Central memory CD8-positive, alpha-beta T cell (primary cell): ENCODE measurements at places on chromosomes 12 and 14.

- DNase-seq, result no peak
Observed at GRCh38 chr14:74476607-74477006, 16.5 kb downstream of the NPC2 start.

DNA sequence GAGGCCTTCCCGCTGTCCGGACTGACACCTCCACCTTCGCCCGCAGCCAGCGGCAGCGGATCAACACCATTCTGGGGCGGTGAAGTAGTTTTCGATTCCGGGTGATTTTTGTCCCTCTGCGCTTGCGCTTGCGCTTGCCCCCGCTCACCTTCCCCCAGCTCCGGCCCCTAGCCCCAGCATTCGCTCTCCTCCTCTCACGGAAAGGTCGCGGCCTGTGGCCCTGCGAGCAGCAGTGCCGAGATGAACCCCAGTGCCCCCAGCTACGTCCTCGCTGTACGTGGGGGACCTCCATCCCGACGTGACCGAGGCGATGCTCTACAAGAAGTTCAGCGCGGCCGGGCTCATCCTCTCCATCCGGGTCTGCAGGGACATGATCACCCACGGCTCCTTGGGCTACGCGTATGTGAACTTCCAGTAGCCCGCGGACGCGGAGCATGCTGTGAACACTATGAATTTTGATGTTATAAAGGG, 22.7 kb upstream of the SRGAP1 start:
- no peak for DNase-seq

DNA sequence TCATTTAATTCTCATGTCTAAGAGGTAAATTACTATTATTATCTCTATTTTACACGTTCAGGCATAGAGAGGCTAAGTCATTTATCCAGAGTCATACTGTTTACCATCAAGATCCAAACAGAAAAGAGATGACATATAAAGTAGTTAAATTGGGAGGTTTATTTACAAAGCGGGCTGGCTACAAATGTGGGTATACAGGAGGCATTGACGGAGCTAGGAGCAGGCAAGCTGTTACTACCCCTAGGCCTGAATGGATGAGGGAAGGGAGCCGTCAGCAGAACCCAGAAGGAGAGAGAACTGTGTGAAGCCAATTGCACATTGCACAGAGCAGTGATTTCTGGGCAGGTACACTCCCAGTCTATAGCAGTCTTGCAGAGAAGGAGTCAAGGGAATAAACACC, 39.8 kb downstream of the DACT1 start:
- no peak for DNase-seq

- no peak for DNase-seq
Observed at GRCh38 chr14:65335411-65335947, 77.1 kb upstream of the FUT8 start.

DNA sequence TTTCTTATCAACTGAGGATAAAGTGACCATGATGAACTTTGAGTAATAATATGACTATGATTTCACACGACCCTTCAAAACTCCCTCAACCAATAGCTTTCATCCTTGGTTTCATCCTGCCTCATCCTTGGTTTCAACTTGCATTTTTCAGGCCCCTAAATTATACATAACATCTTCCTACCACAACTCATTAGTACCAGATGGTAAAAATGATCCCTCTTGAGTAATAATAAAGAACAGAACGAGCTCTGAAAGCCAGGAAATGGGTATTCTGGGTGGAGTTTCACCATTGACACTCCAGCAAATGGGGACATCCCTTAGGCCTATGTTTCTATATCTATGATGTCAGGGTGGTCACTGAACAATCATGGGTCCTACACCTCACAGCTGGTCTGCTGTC, 72.1 kb upstream of the LMNTD1 start:
- no peak for DNase-seq

DNA sequence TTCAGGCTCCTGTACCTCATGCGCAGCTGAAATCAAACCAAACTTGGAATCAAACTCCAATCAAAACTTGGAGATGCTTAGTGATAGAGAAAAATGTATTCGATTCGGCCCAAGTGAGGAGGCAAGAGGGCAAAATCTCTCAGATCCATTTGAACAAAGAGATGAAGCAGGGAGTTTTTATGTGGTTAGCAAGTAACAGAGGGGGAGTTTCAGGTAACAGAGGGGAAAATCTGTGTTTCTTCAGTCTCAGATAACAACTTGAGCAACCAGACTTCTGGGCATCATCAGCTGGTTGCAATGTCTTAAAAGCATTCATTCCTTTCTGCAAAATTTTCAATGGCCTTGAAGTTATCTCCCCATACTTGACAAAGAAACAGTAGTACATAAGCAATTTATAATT, 245.1 kb upstream of the AVPR1A start:
- DNase-seq, result no peak

GRCh38 chr12:120225200-120225558, 24.3 kb upstream of the RPLP0 start:
- no peak for DNase-seq

GRCh38 chr14:24058260-24058950, 6.6 kb downstream of the CARMIL3 start:
- DNase-seq, result peak; percentile 51

GRCh38 chr14:102095871-102096568, 9.2 kb upstream of the HSP90AA1 start:
- DNase-seq, result no peak

DNA sequence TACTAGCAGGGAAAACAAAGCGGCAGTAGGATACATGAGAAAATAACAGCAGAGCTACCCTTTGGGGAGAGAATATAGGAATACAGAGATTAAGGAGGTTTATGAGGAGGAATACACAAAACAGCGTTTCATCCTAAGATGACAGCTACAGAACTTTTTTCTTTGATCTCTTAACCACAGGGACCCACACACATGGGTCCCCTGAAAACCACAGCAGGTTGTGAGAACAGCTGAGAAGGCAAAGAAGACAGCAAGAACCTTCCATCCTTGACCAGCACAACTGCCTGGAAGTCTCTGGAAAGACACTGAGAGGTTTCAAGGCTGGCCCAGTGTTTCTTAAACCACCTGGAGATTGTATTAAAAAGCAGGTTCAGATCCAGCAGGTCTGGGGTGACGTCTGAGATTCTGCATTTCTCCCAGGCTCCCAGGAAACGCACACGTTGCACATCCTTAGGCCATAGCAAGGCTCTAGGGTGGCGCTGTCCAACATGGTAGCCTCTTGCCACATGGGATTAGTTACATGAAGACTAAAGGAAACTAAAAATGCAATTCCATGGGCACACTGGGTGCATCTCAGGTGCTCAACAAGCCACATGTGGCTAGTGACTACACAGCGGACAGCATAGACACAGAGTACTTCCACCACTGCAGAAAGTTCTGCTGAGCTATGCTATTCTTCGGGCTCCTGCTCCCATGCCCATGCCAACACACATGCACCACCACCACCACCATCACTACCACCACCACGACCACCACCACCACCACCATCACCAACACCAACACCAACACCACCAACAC, 92.3 kb downstream of the FOXN3 start:
- DNase-seq, result no peak

DNA sequence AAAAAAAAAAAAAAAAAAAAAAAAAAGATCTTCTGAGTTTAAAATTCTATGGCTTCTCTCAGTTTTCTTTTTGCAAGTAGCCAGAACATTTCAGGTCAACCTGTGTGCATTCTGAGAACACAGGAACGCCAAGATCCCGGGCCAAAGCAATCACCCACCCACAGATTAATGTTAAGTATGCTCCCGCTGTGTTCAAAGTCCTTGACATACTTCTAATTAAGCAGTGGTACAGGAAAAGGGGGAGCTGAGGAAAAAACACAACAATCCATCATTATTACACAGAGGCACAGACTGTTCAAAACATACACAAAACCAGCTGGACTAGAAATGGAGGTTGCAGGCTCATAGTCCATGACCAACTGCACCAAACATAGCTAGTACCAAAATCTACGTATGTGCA, 2.8 kb downstream of the FBXO21 start:
- DNase-seq, result no peak

- DNase-seq, result no peak
Observed at GRCh38 chr12:87928031-87928430, 101.2 kb downstream of the C12orf50 start.

DNA sequence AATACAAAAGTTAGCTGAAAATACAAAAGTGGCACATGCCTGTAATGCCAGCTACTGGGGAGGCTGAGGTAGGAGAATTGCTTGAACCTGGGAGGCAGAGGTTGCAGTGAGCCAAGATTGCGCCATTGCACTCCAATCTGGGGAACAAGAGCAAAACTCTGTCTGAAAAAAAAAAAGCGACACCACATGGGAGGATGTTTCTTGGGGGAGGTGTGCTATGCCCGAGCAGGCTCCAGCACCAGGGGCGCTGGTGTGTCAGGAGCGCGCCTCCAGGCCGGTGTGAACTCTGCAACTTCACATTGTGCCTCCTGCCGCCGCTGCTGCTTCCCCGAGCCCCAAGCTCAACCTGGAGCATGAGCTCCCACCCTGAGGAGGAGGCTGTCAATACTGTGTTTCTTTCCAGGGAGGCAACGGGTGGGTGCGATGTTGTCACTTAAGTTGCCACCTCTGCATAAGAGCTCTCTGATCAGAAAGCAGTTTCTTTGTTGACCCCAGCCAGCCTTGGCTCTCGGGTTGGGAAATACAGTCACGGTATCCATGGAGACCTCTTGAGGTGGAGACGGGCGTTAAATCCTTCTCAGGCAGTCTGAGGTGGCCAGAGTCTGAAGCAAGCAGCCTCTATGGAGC, 18.9 kb downstream of the DEGS2 start:
- no peak for DNase-seq

DNA sequence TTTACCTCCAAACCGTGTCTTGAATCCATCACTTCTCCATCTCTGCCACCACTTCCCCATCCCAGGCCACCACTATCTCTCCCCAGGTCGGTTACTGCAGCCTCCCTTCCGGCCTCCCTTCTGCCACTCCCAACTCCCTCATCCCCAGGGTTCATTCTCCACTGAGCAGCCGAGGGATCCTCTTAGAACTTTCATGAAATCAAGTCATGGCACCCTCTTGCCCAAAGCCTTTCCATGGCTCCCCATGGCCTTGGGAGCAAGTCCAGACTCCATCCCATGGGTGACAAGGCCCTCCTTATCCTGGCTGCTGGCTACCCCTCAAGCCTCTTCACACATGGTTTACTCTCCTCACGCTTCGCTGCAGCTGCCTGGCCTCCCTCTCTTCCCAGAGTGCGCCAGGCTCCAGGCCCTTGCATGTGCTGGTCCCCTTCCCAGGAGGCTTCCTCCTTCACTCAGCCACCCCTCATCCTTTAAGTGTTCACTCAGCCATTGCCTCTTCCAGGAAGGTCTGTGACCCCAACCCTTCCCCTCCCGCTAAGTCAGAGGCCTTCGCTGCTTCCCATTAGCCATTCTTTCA, 17.9 kb upstream of the SH2B3 start:
- no peak for DNase-seq

DNA sequence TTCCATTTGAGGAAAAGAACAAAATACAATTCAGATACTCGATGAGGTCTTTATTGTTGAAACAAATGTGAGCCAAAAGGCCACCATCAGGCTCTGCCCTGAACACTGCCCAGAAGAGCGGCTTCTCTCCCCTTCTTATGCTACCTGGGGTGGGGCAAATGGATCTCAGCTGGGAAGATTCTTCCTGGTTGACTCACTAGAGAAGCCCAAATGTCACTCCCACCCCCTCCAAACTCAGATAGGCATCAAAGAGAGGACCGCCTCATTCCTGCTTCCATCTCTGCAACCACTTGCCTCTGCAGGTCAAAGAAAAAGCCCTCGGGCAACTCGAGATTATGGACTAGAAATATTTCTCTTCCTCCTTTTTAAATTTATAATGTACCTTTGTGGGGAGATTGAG, 55.8 kb downstream of the TBX3 start:
- DNase-seq, result no peak

- no peak for DNase-seq
Observed at GRCh38 chr12:96907671-96908422, 790 bp downstream of the NEDD1 start.

GRCh38 chr12:572532-572899, 90.7 kb downstream of the NINJ2 start:
- DNase-seq, result no peak

GRCh38 chr14:54301359-54301758, 95.4 kb upstream of the CDKN3 start:
- no peak for DNase-seq

GRCh38 chr12:120825337-120825736, 78.8 kb downstream of the SPPL3 start:
- DNase-seq, result no peak

DNA sequence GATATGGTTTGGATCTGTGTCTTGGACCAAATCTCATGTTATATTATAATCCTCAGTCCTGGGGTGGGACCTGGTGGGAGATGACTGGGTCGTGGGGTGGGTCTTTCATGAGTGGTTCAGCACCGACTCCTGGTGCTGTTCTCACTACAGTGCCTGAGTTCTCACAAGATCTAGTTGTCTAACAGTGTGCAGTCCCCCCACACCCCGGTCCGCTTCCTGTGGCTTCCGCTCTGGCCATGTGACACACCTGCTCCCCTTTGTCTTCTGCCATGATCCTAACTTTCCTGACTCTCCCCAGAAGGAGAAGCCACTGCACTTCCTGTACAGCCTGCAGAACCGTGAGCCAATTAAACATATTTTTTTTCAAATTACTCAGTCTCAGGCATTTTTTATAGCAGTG, 1262.2 kb downstream of the TMEM121 start:
- DNase-seq, result no peak

DNA sequence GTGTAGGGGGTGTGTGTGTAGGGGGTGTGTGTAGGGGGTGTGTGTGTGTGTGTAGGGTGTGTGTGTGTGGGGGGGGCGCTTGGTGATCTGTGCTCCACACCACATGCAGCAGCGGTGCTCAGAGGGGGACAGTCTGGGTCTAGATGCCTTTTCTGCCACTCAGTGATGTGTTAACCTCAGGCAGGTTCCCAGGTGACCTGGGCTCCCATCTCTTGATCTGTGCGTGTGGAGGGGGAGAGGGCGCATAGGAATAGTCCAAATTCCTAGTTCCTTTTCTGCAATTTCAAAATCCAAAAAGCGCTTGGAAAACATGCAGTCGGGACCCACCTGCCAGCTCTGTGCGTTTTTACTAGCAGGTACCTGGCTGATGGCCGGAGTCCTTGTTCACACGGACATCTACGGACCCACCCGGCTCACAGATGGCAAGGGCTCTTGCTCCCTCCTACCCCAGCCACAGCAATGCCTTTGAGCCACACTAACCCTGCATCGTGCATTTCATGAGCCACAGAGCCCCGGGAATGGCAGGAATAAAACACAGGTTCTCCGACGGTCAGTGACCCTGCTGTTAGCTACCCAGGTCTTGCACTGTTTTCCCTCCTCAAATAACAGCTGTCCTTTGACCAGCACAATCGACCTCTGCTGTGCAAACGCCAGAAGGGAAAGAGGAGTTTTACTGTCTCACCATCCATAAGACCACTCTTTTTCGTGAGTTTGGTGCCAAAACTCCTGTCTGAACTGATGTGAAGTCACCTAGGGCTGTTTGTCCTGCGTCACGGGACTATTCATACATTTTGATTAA, 120.8 kb downstream of the GLT1D1 start:
- DNase-seq, result no peak
